HAP-1 (cell line): ENCODE measurements at places on chromosomes 3 and 15.

- no peak for DNase-seq
These were observed 13.3 kb downstream of the NFKBIZ start for GRCh38 chr3:101862416-101863165.

DNA sequence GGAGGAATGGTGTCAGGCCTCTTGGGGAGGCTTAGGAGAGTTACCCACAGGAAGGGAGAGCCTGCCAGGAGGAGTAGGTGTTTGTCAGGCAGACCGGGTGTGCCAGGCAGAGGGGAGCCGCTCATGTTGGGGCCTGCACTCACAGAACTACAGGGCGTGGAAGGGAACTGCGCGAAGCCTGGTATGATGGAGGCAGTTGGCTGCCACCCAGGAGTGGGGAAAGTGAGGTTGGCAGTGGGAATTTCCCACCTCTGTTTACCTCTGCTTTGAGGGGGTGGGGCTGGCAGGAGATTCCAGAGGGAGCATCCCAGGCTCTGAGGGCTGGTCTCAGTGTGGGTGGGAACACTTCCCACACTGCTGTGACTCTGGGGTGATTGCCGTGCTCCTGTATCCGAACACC is 99.9 kb downstream of the SLCO3A1 start:
- DNase-seq: no peak

DNA sequence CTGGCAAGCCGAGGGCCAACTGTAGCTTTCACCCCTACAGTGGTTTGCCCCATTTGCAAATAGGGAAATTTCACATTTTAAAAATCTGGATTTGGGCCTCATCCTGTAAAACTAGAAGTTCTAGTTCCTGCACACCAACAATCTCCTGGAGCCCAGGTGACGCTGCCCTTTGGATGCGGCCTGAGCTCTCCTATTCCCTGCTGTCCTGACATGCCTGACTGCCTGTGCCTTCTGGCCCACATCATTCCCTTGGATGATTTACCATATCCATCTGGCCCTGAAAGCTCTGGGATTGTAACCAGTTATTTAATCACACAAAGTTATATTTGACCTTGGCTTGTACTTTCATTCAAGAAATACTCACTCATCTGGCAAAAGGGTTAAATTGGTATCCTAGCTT is 272.3 kb downstream of the ARRDC4 start:
- no peak for DNase-seq

GRCh38 chr15:48647962-48648361 is 2.5 kb upstream of the FBN1 start:
- DNase-seq: no peak

DNA sequence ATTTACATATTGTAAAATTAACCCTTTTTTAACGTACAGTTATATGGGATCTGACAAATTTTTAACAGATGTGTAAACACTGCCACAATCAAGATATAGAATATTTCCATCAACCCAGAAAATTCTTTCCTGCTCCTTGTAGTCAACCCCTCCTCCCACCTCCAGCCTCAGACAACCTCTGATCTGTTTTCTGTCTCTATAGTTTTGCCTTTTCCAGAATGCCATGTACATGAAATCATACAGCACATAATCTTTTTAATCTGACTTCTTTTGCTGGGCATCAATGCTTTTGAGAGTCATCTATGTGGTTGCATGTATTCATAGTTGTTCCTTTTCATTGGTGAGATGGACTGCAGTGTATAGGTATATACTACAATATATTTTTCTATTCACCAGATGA is 153.0 kb downstream of the SMAD6 start:
- no peak for DNase-seq

DNA sequence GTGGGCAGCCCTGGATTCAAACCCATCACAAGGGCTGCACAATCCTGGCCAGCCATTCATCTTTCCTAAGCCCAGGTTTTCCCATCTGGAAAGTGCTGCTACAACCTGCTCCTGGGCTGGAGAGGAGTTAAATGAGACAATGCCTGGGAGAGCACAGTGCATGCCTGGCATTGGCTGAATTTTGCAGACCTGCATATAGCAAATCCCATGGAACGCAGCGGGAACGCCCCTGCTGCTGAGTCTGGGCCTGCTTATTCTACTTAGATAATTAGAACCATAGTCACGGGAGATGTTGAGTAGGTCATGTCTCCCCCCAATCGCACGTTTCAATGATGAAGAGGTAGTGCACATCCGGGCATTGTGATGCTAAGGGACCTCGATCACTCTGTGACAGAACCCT is 46.6 kb downstream of the ABTB1 start:
- no peak for DNase-seq

- DNase-seq: no peak
These were observed 321.5 kb downstream of the OTOL1 start for GRCh38 chr3:161818106-161818505.

- DNase-seq: no peak
These were observed 36.6 kb downstream of the AMOTL2 start for GRCh38 chr3:134337511-134338200.

DNA sequence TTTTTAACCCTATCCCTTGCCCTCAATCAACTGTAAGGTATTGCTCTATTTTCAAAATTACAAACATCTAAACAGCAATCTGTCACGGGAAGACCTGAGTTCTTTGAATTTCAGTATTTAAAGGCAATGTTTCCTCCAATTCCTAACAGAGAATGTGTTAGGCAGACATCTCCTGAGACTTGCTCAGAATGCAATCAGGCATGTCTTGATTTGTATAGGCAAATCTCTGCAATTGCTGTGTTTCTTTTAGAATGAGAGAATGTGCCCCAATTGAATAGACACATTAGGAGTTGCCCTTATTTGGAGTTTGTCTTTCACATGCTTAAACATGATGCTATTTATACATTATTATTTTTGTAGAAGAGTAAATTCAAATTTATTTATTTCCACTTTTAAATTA is 205.6 kb downstream of the CADM2 start:
- DNase-seq: no peak

GRCh38 chr15:76199106-76200082 is 111.9 kb downstream of the ETFA start:
- no peak for DNase-seq

DNA sequence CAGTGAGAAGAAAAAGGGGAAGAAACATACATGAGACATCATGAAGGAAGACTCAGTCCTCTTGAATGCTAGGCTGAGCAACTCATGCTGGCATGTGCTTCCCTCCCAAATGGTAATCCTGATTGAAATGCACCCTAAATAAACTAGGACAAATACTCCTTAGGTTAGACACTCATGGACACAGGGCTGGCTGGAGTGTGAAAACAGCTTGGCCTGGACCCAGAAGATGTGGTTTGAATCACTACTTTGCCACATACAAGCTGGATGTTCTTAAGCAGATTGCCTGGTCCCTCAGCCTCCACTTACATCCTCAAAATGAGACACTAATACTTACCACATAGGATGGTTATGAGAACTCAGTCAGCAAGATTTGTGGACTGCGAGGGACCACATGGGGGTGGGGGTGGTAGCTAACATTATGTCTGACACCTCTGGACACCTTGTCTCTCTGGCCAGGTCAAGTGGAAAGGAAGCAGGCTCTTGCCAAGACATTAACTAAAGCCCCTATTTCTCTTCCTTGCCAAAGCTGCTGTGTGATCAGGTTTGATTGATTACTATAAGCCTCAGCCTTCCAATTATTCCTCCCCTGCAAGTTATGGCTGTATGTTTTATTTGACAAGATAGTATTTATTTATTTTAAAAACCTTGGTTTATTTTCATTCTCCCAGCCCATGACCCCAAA is 138.9 kb upstream of the SLC7A14 start:
- DNase-seq: no peak

DNA sequence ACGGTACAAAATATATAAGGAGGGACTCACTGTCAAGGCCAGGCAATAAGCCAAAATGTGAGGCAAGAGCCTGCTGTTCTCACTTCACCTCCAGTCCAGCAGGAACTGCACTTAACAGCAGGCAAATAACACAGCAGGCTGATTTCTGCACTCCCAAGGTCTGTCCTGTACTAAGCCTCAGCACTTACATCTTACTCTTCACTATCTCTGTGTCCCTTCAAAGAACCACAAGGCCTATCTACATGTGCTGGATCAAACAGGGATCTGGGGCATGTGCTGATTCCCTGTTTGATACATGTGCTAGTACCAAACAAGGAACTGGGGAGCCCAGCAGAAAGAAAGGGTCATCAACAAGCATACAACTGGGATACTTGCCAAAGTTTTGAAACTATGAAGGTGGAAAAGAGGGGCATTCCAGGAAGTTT is 22.2 kb downstream of the UACA start:
- no peak for DNase-seq

DNA sequence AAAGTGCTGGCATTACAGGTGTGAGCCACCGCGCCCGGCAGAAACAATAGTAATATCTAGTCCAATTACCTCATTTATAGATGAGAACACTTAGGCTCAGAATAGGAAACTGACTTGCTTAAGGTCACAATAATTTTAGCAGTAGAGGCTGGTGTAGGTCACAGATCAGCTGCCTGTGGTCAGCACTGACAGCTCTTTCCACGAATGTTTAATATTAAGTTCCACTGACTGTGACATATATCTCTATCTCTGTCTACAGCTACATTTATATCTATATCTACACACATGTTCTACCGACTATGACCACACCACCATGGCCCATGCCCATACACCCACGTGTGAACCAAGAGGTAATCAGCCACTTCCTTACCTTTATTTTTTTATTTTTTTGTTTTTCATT is 40.2 kb upstream of the DLG1 start:
- DNase-seq: no peak

DNA sequence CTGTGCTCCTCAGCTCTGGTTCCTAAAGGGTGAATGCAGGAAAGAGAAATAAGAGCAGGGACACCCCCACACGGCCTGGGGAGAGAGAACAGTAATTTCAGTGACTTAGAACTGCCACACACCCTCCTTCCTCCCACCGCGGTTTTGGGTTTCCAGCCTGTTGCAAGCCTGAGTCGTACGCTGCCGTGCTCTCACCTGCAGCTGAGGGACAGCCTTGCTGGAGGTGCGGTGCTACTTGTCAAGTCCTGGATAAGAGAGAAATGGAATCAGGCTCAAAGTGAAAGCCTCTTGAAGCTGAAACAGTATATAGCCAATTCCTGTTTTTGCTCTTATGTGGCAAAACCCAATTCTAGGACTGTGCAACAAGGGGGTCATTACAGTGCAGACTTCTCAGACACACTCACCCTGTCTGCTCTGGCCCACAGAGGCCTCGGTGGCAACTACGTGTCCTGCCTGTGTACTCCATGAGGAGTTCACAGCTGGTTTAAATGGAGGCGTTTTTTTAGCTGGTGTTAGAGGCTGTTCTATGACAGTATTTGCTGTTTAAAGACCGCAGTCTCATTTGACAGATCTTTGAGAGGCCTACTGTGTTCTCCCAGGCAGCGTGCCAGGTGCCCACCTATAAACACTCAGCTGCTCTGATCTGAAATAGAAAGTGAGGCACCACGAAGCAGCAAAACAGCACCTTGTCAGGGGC is 42.9 kb downstream of the TBC1D2B start:
- no peak for DNase-seq

DNA sequence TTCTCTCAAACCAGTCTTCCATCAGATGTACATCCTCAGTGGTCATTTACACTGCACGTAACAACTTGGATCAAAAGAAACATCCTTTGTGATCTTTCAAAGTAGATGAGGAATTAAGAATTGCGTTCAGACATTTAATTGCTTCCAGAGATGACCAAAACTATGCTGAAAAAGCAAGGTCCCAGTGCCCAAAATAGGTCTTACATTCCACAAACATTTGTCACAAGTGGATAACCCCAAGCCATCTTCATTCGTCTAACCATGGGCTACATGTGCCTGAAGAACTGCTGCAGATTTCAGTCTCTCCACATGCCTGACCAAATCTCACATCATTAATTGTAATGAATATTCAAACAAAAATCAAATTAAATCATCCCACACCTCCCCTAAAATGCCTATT is 273.6 kb downstream of the SHOX2 start:
- no peak for DNase-seq

- no peak for DNase-seq
These were observed 205.6 kb downstream of the TP63 start for GRCh38 chr3:189836795-189837194.

- DNase-seq: no peak
These were observed 105.0 kb downstream of the FOXP1 start for GRCh38 chr3:71478568-71478967.

- DNase-seq: peak; percentile 85
These were observed 46.0 kb downstream of the ALDH1L1 start for GRCh38 chr3:126134219-126134975.

GRCh38 chr15:76190751-76191538 is 120.3 kb downstream of the ETFA start:
- peak; percentile 94 for DNase-seq

DNA sequence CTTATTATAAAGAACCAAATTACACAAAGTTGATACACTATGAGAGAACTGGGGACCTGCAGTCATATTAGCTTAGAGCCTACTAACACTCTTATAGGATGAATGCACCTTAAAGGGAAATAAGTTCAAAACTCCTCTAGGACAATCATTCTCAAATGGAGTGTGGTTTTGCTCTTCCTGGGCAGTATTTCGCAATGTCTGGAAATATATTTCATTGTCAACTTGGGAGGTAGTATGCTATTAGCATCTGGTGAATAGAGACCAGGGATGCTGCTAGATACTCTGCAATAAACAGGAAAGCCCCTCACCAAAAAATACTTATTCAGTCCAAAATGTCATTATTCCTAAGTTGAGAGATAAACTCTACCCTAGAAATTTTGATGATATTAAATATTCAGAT is 451.4 kb upstream of the ARPP21 start:
- DNase-seq: no peak

GRCh38 chr3:31546725-31547124 is 14.0 kb downstream of the STT3B start:
- no peak for DNase-seq

DNA sequence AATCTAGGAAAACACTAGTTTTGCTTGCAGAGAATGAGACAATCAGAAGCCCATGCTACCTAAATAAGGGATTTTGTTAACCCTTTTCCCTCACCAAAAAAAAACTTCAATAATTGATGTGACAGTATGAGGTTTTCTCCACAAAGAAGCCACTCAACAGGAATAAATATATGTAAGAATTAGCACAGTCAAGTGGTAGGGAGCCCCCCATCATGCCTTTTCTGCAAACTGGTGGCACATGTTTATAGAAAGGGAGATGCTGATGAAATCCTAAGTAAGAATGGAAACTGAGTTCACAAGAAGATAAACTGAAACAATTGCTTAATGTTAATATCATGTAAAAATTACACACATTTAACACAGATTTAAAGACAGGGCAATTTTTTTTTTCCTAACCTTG is 51.0 kb downstream of the PHC3 start:
- no peak for DNase-seq

GRCh38 chr3:73739791-73740453 is 115.2 kb upstream of the PDZRN3 start:
- no peak for DNase-seq

- no peak for DNase-seq
These were observed 106.2 kb upstream of the THBS1 start for GRCh38 chr15:39474657-39475056.

- DNase-seq: no peak
These were observed 22.2 kb downstream of the SEMA3G start for GRCh38 chr3:52422669-52423068.
